ENCODE measurements at places on chromosomes 11 and 22.
A peak's percentile ranks its signal among the peaks of the same experiment; 100 is the strongest.

DNA sequence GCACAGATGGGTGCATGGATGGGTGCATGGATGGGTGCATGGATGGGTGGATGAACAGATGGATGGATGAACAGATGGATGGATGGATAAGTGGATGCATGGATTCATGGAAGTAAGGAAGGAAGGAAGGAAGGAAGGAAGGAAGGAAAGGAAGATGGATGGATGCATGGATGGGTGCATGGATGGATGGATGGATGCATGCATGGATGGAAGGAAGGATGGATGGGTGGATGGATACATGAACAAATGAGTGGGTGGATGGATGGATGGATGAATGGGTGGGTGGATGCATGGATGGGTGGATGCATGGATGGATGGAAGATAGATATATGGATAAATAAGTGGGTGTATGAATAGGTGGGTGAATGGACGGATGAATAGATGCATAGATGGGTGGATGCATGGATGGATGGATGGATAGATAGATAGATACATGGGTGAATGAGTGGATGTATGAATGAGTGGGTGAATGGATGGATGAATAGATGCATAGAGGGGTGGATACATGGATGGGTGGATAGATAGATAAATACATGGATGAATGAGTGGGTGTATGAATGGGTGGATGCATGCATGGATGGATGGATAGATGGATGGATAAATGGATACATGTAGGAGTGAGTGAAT lies 32.5 kb downstream of the IGF2 start:
- no peak for DNase-seq

DNA sequence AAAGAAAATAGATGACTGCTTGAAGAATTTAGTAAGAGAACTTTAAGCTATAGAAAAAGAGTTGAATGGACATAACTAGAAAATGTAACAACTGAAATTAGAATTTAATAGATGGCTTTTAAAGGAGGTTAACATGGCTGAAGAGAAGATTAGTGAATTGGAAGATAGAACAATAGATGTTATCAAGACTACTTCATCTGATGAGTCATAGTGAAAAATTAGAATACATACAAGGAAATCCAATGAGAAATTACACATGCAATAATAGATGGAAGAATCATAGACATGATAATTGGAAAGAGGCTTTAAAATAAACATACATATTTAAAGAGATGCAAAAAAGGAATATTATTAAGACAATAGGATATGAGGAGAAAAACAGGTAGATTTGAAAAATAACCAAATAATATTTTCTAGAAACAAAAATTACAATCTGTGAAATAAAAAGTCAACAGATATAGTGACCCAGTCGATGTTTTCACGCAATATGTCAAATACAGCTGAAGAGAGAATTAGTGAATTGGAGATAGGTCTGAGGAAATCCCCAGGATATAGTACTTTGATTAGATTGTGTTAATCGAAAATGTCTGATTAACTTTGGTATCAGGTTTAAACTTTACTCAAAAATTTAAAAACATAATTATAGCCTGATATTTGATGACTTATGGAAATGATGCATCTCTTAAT lies 28.2 kb downstream of the CAT start:
- no peak for DNase-seq

DNA sequence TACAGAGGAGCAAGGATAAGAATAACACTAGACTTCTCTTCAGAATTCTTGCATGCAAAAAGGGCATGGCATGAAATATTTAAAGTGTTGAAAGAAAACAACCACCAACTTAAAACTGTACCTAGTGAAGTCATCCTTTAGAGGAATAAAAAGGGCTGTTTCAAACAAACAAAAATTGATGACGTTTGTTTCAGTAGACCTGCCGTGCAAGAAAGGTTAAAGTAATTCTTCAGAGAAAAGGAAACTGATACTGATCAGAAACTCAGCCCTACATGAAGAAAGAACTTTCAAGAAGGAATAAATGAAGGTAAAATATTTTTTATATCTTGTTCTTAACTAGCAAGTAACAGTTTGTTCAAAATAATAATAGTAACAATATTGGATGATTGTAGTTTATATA lies 27.5 kb downstream of the MRGPRX2 start:
- DNase-seq: no peak

- DNase-seq: peak; percentile 72
Observed at GRCh38 chr22:38868886-38869381, 3.1 kb downstream of the CBX6 start.

DNA sequence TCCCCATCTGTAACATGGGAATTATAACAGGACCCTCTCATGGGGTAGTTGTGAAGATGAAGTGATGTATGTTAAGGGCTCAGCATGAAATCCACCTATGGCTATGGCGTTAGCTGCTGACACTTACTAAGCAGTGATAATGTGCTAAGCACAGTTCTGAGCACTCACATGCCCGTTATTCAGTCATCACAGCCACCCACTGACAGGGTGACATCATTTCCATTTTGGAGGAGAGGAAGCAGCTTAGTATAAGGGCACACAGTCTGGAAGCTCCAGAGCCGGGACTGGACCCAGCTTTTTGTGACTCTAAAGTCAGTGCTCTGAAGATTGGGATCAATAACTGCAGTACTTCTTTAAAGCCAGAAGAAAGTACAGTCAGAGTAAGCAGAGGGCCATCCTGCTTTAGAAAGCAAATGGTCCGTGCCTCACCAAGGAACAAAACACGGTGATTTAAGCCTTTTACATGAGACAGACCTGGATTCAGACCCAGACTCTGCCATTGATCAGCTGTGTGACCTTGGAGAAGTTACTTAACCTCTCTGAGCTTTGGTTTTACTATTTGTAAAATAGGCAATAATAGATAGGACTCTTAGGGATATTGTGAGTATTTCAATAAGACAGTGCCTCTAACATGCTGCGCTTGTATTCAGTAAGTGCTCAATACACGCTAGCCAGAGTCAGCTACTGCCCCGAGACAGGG lies 61.5 kb downstream of the SGSM1 start:
- no peak for DNase-seq

All from CD4-positive, alpha-beta T cell treated with Interleukin-15 for 1 hour (primary cell).